NCI-H2171 (cell line): ENCODE measurements at places on chromosomes 2 and 18.

DNA sequence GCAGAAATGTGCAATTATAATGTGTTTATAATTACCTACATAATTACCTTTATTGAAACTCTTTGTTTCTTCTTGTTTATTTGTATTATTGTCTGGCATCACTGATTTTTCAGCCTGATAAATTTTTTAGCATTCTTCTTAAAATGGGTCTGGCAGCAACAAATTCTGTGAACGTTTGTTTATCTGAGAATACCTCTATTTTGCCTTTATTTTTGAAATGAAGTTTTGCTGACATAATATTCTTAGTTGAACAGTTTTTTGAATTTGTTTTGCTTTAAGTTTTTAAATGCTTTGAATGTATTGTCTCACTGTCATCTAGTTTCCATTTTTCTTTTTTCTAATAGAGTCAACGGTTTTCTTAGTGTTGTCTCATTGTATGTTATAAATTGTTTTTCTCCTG, 1152.0 kb upstream of the CDH2 start:
- DNase-seq, result no peak

DNA sequence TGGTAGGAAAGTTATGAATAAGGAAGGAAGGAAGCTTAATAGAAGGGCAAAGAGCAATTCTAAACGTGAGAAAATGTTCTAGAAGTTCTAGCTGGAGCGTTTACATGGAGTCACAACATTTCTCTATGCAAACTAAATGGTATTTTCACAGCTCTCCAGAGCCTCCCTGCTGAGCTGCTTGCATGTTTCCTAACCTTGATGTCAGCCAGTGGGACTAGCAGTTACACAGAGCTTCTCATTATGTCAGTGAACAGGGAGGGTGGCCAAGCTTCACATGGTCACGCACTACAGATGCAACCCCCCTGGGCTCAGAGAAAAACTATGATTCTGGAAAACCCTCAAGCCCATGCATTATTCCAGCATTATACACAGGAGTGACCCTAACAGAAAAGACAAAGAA, 153.4 kb upstream of the CCDC150 start:
- no peak for DNase-seq

- no peak for DNase-seq
Measured at GRCh38 chr2:172241222-172241621, 138.5 kb upstream of the DLX2 start.

DNA sequence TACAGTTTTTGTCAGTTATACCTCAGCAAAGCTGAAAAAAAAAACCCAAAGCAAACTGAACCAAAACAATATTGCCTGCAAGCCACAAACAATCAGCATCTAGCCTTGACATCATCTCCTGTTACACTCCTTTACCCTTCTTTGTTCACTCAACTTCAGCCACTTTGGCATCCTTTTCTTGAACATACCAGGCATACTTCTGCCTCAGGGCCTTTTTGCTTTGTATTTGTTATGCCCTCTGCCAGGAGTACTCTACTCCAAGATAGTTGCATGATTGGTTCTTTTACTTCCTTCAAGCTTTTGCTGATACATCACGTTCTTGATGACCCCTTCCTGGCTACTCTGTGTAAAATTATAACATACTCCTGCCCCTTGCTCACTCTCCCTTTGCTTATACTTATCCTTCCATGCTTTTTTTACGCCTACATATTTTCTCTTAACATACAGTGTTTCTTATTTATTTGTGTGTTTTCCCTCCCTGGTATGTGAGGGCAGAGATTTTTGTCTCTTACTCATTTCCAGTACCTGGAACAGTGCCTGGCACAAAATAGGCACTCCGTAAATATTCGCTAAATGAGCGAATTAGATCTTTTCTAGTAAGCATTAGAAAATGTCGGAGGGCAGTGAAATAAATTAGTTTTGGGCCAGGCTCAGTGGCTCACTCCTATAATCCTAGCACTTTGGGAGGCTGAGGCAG, 12.7 kb downstream of the ABI2 start:
- DNase-seq, result no peak

GRCh38 chr2:76478266-76479035, 767.7 kb upstream of the GCFC2 start:
- peak; percentile 77 for DNase-seq

DNA sequence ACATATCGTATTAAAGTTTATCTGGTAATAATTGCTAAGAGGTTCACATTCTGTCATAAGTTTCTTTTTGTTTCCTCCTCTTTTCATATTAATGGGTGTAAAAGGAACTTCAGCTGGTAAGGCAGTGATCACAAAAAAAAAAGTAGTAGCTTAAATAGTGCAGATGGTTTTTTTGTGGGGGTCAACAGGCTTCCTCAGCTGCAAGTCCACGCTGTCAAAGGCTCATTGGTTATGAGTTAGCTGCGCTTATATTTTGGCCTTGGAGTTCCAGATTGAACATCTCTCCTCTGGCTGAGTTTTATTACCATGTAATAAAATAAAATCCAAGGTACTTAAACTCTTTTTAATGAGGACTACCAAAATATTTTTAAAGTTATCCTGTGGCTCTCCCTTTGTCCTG, 277.0 kb upstream of the ZEB2 start:
- no peak for DNase-seq

DNA sequence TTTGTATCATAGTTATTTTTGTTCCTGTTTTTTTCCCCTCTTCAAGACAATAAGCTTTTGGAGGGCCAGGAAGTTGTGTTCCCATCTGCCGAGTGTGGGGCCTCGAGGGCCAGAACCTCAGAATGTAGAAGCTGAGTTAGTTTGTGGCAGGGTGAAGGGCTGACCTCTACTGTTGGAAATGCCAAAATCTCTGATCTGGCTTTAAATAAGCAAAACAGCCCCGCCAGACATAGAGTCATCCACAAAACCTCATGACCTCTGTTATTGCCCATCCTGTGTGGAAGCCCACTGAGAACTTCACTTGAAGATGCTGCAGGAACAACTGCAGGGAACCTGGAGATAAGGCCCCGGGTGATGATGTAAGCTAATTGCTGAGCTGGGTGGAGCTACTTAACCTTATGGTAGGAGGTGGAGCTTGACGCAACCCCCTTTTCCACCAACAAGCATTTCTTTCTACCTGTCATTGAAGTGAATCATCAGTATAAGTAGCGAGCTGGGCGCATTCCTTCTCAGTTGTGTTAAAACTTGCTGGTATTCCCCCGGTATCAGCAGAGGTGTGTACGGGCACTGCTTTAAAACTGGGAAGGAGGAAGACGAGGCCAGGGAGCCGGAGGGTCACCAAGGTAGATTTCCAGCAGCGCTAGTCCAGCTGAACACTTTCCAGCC, 177.2 kb downstream of the NEDD4L start:
- DNase-seq, result no peak
